ENCODE measurements at places on chromosomes 2 and 18. TPM values are rescaled to one million over a fixed set of nuclear protein-coding genes. Genes with fewer than 3 reads are reported as not detected.

The ADD2 gene
- 4.8 TPM for total RNA-seq

The PUM2 gene
- total RNA-seq, result 42.3 TPM

The CYP1B1 gene
- 143 TPM for total RNA-seq

The LRRFIP1 gene
- 101 TPM for total RNA-seq

- DNase-seq, result no peak
These were observed 19.3 kb downstream of the SH3YL1 start for GRCh38 chr2:244547-244946.

GRCh38 chr18:45978084-45978483, 11.0 kb upstream of the EPG5 start:
- DNase-seq, result no peak

DNA sequence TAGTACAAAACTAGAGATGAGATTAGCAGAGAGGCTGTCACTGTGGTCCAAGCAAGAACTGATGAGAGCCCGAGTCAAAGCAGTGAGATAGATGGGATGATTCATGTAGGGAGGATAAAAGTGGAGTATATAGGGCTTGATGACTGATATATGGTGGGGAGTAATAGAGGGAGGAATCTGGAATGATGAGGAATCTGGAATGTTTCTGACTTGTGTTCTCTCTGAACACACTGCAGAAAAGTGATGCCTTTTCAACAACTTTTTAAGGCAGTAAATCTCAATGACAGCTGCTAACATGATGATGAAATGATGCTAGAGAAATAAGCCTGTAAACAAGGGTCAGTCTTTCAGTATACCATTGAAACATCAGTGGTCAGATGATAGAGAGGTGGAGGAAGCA, 143.5 kb upstream of the SP5 start:
- DNase-seq, result no peak

GRCh38 chr2:157324331-157324843, 1.2 kb downstream of the ERMN start:
- DNase-seq, result no peak

- no peak for DNase-seq
These were observed 165.0 kb downstream of the ASB1 start for GRCh38 chr2:238591732-238592131.

DNA sequence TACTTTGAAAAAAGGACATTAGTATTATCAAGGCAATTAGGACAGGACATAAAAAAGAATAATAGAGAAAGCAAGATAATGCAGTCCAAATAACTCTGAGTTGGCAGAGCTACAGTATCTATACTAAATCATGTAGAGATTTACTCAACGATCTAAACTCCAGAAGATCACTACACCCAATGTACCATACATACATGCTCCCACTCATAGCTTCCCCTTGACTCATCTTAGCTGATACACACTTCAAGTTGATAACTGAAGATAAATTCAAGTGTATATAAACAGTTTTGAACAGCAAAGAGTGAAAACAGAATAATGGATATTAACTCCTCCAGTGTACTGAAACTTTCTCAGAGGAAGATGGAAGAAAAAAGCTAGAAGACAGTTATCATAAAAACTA, 78.5 kb downstream of the SESTD1 start:
- no peak for DNase-seq

DNA sequence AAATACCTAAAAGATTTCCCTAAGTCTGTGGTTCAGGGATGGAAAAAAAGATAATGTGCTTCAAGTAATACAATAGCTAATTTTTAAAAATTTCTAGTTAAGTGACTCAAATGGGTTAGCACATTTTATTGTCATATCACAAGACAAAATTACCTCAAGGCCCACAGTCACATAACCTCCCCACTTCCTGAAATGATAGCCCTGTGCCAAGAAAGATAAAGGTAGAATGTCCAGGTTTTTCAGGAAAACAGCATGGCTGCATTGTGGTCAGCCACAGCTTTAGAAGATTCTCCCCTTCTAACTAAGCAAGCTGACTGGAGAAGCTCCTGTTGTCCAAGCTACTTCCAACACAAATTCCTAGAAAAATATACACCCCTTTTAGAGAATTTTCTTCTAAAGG, 127.1 kb upstream of the SLC35G4 start:
- no peak for DNase-seq

GRCh38 chr2:237996021-237996593, 29.3 kb downstream of the UBE2F start:
- no peak for DNase-seq

- no peak for DNase-seq
These were observed 226.3 kb downstream of the CDCA7 start for GRCh38 chr2:173580956-173581355.

DNA sequence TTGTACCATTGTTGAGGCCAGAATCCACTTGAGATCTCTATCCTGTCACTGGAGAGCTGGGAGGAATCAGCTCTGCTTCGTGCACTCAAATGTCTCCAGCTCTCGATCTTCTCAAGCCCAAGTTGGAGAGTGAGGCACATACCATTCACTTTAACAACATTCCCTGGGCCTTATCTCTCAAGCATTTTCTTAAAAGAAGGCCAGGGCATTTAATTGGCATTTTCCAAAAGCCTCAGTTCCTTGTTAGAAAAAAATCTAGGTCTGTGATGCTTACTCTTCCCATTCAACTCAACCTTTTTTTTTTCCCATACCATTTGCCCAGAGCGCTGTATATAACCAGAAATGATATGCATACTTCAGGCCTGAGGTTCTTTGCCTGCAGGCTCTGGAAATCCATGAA, 10.1 kb downstream of the QPCT start:
- DNase-seq, result no peak

GRCh38 chr2:1653956-1654695, 90.2 kb downstream of the PXDN start:
- no peak for DNase-seq

DNA sequence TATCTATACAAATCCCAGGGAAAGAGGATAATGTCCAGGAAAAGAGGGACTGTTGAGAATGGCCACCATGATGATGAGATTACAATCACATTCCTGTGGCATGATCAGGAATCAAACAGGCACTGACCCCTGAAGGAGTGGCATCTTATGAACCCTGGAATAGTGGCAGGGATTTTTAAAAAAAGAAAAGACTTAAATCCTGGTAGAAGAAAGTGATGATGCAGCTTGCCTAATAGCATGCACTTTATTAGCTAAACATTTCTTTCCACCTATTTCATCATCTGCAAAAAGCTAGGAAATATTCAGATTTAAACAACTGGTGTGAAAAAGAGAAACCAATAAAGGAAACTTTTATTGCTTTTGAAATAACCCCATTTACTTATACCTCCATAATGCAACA, 87.2 kb upstream of the FSHR start:
- DNase-seq, result no peak

GRCh38 chr2:25308599-25308998, 33.1 kb downstream of the DNMT3A start:
- DNase-seq, result no peak

- no peak for DNase-seq
These were observed 38.4 kb upstream of the APCDD1 start for GRCh38 chr18:10416065-10416464.

DNA sequence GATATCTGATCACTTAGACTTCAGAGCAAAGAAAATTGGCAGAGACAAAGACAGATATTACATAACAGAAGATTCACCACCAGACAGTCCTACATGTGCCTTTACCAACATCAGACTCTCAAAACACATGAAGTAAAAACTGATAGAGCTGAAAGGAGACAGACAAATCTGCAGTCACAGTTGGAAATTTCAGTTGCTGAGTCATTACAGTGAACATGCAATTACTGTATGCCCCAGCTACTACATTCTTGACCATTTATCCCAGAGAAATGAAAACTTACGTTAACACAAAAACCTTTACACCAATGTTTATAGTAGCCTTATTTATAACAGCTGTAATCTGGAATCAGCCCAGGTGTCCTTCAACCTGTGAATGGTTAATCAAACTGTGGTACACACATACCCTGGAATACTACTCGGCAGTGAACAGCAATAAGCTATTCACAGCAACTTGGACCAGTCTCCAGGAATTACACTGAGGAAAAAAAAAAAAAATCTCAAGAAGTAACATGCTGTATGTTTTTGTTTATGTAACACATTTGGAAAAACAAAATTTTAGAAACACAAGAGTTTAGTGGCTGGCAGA, 7.5 kb upstream of the SCLY start:
- DNase-seq, result no peak

DNA sequence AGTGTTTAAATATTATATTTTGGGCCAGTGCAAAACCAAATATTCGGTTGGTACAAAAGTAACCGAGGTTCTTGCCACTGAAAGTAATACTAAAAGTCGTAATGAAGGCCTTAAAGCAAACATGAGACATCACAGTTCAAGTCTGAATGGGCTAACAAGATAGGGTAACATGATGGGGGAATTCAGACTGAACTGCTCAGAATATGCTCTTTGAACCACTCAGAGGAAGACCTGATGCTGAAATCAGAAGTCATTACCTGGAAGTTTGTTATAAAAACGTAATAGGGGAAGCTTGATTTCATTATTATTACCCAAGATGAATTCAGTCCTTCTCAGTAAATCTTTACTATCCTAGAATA, 26.6 kb downstream of the CDKL4 start:
- no peak for DNase-seq

DNA sequence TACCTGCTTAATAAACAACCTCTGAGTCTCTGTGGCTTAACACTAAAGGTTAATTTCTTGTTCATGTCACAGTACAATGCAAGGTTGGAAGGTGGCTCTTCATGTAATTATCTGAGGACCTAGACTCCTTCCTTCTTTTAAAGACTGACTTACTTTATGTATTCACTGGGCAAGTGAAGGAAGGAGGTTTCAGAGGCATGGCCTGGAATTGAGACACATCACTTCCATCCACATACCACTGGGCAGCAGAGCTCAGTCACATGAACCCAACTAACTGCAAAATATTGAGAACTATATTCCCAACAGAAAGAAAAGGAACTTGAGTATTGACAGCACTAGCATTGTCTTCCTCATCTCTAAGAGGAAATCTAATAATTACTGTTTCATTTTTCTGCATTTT, 57.5 kb upstream of the FN1 start:
- no peak for DNase-seq

DNA sequence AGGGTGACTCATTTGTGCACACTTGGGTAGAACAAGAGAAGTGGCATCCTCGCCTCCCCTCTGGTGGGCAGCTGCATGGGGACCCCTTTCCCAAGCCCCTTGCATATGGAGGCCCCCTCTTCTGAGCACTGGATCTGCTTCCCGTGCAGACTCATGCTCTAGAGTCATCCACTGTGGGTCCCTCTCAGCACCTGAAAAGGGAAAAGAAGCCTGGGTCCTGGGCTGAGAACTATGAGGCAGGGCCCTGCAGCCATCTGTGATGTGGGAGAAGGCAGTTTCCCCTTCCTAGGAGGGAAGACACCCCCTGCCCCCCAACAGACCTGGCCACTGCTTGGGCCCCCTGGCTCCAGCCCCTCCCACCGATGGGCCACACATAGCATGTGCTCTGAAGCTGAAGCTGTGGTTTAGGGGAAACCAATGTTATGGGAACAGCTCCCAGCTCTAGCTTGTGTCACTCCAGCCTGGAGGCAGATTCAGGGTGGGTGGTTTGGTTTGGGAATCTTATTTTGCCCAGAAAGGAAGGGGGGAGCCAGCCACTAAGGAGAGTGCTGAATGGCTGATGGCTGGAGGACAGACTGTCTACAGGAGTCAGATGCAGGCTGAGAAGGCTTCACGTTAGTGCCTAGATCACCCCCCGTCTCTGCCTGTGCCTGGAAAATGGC, 172.8 kb downstream of the GLI2 start:
- no peak for DNase-seq

- no peak for DNase-seq
These were observed 32.3 kb downstream of the TMEM37 start for GRCh38 chr2:119463990-119464389.

DNA sequence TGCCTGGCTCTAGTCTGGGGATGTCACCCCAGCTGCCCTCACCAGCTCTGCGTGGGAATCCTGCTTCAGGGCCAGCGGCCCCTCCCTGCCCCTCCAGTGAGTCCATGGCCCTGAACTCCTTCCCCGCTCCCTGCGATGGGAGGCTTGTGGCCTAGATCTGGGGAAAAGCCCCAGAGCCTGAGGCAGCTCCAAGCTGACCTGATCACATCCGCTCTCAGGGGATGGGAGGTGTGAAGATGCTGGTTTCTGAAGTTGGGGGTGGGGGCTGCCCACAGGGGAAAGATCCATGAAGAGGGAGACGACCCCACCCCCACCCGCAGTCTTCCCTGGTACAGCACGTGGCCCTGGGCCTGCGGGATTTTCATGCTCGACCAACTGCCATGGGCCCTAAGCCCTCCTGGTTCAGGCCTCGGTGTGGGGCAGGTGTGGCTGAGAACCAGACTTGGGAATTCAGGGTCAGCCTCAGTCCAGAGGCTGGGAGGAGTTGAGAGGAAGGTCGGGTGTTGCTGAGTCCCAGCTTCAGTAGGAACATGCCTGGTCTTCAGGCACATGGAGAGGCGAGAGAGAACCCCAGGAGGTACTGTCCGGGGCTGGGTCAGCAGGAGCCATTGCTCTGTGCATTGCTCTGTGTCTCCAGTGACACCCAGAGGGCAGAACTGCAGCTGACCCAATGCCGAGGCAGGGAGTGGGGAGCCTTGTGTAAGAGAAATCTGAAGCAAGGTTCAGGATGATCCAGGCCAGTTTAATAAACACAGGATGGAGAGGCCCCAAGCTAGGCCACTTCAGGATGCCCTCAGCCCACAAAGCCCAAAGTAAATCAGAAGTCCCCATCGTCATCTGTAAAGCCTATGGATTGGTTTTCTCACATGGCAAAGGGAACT, 115.1 kb downstream of the CAPN13 start:
- no peak for DNase-seq

DNA sequence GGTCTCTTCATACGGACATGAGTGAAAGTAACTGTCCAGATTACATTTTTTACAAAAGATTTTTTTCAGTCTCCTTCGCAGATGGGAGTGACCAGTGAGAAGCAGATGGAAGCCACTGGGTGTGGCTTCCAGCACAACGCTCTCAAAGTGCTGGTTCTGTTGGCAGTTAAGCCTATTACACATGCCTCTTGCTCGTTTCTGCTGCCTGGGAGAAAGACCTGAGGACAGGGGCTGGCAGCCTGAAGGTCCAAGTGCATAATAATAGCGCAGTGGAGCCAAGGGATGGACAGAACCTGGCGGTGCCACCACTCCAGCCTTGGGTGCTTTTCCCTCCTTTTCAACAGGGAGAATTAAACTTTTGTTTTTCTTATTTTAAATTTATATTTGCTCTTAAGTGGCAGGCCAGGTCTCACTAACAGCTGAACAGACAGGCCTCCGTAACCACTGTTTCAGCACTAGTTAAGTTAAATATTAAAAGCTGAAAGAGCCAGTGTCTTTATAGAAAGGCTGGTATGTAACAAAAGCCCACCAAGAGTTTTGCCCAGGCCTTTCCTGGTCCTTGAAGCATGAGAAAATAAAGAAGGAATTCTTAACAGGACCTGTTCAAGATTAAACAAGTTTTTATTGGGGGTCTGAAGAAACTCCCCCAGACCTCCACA, 1.2 kb upstream of the SKA1 start:
- no peak for DNase-seq

DNA sequence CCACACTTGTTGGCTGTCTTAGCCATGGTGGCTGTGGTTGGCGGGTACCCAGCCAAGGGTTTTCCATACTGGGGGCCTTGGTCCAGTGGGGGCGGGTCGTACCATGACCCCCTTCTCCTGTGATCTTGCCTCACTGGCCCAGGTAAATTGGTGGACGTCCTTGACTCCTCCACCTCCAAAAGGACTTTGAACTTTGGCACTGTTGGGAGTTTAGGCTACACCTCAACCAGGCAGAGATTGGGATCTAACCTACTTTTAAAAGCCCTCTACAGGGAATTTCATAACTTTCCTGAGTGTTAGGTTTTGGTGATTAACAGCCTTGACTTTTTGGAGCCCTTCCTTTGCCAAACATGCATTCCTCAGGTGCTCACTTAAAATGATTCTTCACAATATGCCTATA, 106.7 kb downstream of the NEDD4L start:
- DNase-seq, result no peak
